ENCODE measurements at places on chromosomes 16 and 17.

DNA sequence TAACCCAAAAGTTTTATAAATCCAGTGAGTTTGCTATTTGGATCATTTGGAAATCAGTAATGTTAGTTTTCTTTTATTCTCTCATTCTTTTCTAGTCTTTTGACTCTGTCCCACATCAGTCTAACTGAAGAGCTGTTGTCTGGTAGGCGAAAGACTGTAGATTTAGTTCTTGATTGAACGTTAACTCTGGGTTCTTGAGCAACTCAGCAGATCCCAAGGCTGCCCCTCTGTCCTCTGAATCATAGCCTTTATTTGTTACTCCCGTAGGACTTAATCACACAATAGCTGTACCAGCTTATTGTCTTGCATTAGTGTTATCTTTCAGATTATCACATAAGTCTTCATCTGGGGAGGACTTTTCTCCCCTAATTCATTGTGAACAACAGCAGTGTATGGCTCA, 119.3 kb upstream of the TOM1L1 start:
- DNase-seq, result no peak

DNA sequence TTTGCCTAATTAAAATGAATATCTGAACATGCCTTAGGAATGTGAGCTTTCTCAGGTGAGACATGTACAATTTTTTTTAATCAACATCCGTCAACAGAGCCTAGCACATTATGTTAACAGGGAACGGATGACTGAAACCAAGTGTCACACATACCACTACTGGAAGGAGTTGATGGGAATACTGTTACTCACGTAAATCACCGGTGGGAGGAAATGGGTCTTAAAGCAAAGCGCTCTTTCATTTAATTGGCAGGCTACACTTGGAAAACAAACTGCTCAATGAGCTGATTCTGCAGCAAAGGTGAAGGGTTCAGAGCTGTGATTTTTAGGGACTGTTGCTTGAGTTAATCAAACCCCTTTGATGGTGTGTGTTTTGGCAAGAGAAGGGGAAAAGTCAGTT, 4.8 kb downstream of the CPPED1 start:
- no peak for DNase-seq

DNA sequence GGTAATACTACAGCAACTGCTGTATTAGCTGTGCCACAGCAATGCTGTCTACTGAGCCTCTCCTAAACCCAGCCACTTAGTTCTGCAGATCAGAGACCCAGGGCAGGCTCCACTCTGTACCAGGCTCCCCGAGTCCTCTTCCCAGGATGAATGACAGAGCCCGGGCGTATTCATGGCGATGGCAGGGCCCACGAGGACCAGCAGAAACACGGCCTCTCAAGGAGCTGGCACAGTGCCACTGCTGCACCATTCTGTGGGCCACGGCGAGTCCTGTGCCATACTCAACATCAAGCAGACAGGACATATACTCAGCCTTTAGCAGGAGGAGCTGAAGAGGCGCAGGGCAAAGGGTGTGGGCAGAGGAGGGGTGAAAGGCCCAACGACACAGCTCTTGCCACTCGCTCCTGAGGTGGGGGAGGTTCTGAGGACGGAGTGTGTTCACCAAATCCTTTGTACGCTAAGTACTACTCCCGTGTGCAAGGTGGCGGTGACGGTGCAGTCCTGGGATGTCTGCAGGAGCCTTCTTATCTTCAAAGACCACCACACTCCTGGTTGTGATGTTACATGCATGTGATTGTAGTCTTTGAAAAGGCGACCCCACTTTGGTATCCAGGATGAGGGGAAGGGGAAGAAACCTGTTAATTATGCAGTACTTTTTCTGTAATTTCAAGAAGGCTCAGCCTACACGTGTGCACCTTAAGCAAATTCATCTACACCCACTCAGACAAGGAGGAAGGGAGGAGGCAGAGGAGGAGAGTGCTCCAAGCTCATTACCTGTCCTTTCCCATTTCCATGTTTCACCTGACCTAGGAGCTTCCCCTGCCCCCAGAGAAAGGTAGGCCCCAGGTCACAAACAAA, 98.0 kb downstream of the AMFR start:
- no peak for DNase-seq

- DNase-seq, result no peak
These were observed 62.0 kb downstream of the FOXL1 start for GRCh38 chr16:86640265-86640843.

DNA sequence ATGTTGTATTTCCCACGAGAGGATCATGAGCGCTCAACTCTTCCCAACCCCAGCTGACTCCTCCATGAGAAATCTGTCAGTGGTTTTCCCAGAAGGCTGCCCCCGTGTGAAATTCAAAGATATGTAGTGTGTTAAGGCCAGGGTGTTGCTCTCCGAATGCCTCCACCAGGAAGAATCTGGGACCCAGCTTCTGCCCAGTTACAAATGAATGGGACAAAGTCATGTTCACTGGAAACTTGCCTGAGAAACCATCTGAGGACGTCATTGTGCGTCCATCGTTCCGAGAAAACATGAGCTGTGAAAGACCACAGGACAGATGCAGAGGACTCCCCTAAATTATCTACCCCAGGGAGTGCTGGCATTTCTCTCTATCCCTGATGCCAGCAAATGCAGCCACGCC, 86.0 kb downstream of the AIPL1 start:
- DNase-seq, result no peak

DNA sequence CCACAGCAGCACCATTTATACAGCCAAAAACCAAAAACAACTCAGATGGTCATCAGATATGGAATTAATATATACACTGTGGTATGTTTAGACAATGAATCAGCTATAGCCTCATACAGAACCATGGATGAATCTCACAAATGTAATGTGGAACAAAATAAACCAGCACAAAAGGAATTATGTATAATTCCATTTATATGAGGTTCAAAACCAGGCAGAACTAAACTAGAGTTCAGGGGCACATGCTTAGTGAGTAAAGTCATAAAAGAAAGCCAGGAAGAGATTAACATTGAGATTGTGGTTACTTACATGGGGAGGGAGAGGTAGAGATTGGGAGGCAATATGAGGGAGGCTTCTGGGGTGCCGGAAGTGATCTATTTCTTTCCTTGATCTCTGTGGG, 231.1 kb downstream of the COPRS start:
- DNase-seq, result no peak

- no peak for DNase-seq
These were observed 37.7 kb downstream of the TMEM204 start for GRCh38 chr16:1571012-1571671.

DNA sequence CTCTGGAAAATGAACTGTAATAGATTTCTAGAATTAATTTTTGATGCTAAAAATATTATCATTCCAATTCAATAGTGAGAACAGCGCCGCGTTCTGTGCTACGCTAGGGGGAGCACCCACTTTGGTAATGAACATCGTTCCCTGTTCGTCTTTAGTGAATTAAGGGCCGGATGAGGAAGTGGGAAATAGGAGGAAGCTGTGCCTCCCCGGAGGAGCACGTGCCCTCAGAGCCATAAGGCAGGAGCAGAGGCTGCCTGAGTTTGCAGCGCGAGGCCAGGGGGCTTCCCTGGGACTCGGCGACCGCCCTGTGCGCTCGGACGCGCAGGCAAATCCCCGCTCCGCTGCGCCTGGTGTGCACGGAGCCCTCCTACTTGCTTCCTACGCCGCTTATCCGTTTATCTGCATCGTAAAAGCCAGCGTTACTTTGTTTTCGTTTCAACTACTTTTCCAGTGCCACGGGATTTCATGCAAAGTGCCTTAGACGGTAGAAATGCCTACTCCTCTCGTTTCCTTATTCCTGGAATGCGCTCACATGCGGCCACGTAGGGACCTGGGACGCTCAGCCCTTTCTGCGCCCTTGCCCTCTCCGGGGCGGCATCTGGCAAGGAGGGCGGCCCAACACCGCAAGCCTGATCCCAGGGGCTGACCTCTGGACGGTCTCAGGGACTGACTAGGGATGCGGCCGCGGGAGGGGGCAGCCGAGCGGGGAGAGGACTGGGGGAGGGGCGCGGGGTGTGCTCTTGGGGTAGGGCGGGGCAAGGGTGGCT, 76.4 kb downstream of the KCNJ12 start:
- peak; percentile 84 for DNase-seq

DNA sequence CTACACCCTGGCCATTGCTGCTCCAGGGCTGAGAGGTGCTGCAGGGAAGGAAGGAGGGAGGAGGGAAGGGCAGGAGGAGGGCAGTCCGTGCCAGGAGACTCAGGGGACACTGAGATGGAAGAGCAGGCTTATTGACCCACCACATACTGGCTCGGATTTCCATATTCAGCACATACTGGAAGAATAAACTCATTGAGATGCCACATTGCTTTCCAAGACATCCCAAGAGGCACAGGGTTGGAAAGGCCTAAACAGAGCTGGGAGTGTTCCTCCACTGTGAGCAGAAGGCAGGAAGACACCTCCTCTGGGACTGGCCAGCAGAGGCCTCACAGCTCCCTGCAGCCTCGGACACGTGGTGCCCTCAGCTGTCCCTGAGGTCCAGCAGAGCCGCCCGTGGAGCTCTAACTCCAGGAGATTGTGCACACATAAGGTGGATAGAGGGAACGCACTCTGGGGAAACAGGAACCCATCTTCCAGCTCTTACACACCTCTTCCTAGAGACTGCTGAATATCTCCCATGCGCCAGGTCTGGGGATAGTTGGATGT, 17.4 kb downstream of the CCDC182 start:
- DNase-seq, result no peak

Data from common myeloid progenitor, CD34-positive (primary cell).